ENCODE measurements at places on chromosomes 5 and 9.

GRCh38 chr9:92739346-92739970 is 25.2 kb downstream of the BICD2 start:
- DNase-seq, result no peak

DNA sequence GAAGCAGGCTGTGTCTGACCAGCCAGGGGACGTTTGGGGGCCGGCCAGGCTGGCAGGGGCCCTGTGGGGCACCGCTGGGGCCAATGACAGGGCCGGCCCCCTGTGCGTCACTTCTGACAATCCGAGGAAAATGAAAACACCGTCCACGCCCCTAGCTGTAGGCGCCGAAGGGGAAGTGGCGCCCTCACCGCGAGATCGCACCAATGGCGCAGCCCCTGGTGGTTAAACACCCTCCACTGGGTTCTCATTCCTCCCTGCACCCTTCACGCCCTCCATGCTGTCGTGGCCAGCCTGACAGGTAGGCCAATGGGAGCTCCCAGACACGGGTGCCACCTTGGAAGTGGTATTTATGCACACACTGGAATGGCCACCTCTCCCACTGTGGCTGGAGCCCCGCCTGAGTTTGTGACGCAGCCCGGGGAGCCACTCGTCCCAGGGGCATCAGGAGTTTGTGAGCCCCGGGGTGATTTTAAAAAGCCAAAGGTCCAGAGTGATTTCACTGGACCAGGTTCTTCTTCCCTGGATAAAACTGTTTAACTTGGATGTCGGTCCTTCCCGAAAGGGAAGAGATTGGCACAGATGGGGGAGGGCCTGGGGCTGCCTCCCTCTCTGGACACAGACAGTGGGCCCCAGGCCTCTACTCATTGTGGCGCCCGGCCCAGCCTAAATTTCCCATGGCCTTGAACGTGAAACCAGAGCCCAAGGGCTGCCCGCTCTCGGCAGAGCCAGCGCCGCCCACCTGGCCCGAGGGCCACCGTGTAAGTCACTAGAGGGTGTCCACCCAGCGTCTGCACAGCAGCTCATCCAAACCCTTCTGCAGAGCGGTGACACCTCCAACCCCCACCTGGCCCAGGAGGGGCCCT is 49.7 kb downstream of the NKD2 start:
- DNase-seq, result no peak

DNA sequence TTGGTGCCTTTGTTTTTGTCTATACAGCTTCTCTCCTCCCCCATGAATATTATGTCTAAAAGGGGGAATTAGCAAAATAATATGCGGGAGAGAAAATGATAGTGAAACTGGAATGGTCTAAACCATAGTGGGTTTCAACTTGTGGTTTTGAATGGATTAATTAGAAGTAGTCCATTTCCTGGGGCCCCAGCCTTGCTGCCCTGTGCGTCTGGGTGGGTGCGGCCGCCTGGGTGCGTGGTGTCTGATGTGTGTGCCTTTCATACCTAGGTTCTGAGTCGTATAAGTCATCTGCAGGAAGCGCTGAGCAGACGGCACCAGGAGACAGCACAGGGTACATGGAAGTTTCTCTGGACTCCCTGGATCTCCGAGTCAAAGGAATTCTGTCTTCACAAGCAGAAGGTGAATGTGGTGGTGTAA is 120.0 kb upstream of the CACNA1B start:
- no peak for DNase-seq

DNA sequence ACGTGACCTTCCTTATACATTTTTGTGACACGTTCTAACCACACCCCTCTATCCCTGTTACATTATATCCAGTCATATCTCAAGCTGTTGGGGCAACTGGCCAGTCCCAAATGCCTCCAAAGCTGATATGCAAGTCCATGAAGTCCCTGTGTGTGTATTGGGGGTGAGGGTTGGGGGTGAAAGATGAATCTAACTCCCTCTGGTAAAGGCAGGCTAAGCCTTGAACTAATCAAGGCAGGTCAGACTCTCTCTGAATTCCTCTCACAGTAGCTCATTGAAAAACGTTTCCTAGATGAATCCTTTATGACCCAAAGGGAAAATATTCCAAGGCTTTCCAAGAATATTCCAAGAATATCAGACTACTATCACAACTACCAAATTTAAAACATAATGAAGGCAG is 174.4 kb downstream of the MUSK start:
- DNase-seq, result no peak

DNA sequence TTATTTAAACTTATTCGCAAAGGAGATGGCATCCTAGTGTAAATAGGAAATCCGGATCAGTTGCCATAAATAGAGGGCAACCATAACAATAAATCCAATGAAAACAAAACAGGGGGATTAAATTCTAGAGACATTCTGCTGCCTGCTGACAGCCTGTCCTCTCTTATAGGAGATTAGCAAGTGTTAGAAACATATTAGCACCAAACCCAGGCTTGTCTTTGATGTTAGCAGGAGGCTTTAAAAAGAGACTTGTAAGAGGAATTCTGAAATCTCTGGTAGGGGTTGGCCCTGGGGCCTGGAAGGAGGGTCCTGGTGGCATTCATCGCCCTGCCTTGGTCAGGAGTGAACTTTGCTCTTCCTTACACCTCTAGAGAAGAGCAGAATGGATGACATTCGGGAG is 21.6 kb downstream of the NDST1 start:
- DNase-seq, result no peak

- DNase-seq, result no peak
These were observed 142.0 kb downstream of the NSG2 start for GRCh38 chr5:174187481-174187880.

DNA sequence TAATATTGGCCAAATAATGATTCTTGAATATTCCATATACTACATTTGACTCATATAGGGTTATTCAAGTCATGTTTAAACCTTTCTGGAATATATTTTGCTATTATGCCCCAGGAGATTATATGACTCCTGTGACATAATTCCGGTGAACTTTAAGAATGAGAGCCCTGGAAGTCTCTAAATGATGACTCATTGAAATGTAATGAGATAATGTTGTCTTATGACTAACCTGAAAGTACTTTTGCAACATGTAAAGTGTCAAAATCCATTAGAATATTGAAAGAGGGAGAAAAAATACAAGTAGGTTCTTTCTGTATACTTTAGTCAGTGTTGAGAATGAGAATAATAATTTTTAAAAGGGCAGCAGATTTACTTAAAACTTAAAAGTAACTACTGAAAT is 830.4 kb downstream of the MAT2B start:
- DNase-seq, result no peak

GRCh38 chr9:134031783-134032182 is 6.5 kb downstream of the BRD3OS start:
- no peak for DNase-seq

GRCh38 chr5:99061711-99062110 is 132.9 kb upstream of the CHD1 start:
- DNase-seq, result no peak

DNA sequence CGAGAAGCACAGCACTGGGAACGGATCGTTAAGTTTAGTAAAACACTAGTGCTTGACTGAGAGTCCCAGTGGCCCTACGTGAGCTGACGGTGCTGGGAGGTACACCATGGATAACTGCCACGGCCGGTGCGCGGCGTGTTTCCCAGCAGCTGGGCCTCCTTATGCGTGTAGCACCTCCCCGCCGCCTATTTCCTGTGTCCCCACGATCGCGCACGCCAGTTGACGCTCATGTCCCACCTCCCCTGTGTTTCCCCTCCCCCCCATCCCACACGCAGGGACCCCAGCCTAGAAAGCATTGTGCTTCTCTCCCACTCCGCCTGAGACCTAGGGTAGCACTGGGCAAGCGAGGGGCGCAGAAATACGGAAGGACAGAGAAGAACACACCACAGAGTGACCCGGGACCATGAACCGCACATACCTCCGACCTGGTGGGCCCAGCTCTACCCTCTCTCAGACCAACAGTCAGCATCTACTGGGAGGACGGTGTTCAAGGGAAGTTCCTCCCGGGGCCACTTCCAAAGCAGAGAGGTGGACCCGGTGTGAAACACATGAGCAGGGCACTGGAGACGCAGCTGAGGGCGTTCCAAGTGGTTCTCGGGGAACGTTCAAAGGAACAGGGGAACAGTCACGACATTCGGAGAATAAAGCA is 45.6 kb downstream of the DBH start:
- DNase-seq, result no peak

DNA sequence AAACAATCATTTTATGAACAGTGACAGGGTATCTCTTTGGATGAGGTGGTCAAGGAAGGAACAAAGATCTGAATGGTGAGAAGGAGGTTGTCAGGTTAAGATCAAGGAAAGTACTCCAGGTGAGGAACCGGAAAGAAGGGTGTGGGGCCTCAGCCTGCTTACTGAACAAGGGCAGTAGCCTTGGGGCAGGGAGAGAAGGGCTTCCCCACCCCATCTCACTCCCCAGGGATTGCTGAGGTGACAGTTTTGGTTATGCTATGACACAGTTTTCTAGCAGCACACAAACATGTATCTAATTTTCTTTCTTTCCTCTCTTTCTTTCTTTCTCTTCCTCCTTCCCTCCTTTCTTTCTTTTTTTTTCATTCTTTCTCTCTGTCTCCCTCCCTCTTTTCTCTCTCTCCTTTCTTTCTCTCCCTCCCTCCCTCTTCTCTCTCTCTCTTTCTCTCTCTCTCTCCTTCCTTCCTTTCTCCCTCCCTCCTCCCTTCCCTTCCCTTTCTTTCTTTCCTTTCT is 4.1 kb upstream of the HDHD3 start:
- DNase-seq, result no peak

- DNase-seq, result no peak
These were observed 267.3 kb downstream of the MAST4 start for GRCh38 chr5:66863243-66864170.

- DNase-seq, result peak; percentile 60
These were observed 14.8 kb upstream of the CEMIP2 start for GRCh38 chr9:71783120-71783523.

DNA sequence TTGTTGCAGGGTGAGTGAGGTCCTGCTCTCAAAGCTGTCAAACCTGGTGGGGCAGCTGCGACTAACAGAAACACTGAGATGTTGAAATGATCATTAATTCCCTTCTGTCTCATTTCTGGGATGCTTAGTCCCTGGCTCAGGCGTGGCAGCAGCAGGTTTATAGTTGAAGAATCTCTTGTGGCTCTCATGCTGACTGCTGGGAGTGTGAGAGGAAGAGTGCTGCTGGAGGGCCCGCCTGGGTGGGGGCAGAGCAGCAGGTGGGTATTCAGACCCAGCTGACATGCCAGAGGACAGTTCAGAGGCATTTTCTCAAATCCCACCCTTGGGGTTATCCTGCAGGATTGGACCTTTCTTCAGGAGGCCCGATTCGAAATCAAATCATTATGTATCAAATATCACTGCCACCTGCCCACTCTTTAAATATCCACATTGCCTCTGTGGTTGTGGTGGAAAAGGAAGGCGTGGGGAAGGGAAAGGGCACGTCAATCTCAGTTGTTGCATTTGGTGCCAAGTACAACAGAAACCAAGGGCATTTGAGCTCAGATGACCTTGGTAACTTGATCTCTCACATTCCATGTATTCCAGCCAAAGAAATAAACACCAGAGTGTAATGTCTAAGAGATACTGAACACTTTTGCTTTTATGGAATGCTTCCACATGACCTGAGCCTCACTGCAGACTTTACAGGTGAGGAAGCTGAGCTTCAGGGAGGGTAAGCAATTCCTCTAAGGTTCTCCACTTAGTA is 224.3 kb downstream of the AOPEP start:
- no peak for DNase-seq

DNA sequence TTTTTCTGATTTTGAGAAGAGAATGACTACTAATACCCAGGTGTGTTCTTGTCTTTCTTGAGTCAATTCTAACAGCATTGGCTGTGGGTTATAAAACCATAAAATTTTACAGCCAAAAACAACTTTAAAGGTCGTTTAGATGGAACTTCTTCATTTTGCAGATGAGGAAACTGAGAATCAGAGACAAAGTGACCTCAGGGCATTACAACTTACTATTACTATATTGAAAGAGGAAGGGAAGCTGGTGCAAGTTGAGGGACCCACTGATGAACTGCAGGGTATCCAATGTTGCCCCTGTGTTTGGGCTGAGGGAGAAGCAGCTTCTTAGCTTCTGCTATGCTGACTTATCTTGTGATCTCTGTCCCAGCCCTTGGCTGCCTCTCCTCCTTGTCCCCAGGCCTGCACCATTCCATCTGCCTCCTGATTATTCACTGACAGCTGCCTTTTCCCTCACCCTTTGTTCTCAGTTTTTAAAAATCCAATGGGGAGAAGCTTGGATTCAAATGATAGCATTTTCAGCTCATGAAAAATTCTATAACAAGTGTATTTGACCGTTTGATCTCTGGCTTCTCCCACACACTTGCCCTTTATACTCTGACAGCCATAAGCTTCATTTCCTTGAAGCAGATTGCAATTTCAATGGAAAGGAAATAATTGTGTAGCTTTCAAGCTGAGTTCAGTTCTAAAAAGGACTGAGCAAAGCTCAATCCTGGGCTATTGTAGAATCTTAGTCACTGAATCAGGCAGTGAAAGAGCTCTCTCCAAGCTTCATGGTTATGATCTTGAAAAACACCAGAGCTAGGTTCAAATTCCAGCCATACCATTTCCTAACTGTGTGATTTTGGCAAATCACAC is 68.5 kb downstream of the TMC1 start:
- no peak for DNase-seq

DNA sequence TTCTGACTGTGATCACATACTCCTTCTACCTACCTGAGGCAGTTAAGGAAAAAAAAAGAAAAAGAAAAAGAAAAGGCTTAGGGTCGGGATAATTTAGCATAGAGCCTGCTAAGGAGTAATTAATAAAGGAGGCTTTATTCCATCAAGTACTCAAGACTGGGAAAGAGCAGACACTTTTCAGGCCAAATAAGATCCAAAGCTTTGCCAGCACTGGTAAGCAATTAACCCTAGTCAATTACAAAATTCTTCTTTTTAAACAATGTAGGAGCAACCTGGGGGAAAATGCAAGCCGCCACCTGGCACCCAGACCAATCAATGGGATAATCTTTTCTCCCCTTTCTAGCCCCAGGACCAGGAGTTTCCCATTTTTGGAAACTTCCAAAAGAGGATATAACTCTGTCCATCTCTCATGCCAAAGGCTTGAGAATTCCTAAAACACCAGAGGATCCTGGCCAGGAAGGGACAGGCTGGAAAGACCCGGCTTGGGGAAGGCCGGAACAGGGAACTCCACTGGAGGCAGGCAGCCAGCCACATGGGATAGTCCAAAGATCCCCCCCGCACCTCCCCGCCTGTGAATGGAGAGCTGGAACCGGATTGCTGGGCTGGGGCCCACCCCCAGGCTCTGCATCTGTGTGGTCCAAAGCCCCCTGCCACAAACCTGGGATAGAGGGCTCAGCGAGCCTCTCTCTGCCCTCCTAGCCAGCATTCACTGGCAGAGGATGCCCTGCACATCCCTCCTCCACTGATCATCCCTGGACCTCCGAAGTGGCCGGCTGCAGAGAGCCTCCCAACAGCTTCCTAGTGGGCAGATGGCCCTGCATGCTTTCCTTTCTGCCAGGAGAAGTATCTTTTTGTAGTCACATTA is 117.8 kb downstream of the ZNF354C start:
- DNase-seq, result no peak

GRCh38 chr5:51391175-51391574 is 7.9 kb downstream of the ISL1 start:
- no peak for DNase-seq

GRCh38 chr9:129907201-129907600 is 71.9 kb downstream of the USP20 start:
- no peak for DNase-seq

GRCh38 chr5:39076101-39076756 is 2.0 kb upstream of the RICTOR start:
- DNase-seq, result no peak

- DNase-seq, result no peak
These were observed 220.8 kb downstream of the MRPS30 start for GRCh38 chr5:45029553-45029952.
